ENCODE measurements at places on chromosomes 13 and 19. TPM values are rescaled to one million over a fixed set of nuclear protein-coding genes. Genes with fewer than 3 reads are reported as not detected.

DNA sequence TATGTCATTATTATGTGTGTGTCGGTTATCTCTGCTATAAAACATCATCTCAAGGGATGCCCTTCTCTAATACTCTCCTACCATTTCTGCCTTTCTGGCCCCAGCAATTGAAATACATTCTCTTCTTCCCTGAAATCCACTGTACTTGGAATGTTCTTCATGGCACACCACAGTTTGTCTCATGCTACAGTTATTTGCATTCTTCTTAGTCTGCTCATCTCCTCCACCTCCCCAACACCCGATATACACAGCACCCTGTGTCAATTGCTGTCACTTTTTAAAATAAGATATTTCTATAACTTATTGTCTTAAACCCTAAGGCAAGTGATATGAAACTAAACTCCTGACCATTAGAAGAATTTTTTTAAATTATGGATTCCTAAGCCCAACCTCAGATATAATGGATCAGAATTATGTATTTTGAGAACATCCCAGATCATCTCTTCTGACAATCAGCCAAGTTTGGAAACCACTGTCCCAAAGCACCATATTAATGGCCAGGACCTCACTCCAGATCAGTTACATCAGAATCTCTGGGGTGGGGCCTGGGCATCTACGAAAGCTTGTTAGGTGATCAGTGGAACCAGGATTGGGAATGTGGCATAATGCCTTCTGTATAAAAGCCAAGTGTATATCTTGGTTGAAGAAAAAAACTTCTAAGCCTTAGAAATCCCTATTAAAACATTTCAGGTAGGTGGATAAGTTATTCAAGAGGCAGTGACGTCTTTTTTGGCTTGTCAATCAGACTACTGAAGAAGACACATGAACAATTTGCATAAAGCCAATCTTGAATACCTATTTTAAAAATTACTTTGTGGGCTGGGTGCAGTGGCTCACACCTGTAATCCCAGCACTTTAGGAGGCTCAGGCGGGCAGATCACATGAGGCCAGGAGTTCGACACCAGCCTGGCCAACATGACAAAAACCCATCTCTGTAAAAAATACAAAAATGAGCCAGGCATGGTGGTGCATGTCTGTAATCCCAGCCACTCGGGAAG is 30.0 kb upstream of the KBTBD7 start:
- H3K4me1 ChIP-seq: no peaks in the 10 kb centered on the region
- H3K27ac ChIP-seq: no peak overlapping the region
- H3K4me3 ChIP-seq: no peak overlapping the region
- H3K27me3 ChIP-seq: no peaks in the 10 kb centered on the region

DNA sequence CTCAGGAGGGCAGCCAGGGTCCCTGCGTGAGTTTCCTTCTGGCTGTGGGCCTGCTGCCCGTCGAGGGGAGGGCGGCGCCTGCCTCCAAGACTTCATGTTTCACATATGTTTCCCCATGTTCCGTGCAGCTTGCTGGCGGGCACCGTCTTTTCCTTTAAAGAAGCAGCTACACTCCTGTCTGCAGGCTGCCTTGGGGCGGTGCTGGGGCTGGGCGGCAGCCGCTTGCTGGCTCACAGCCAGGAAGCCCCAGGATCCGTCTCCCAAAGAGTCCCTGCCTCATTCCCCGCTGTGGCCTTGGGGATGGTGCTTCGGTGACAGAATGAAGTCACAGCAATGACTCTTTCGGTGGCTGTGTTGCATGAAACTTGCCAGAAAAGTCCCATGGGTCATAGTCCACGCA is 24.9 kb downstream of the PIAS4 start:
- H3K4me3 ChIP-seq: no peak overlapping the region
- no peaks in the 10 kb centered on the region for H3K4me1 ChIP-seq
- no peak for DNase-seq
- H3K27ac ChIP-seq: no peak overlapping the region

- no peak overlapping the region for H3K27ac ChIP-seq
- H3K27me3 ChIP-seq: no peaks in the 10 kb centered on the region
- DNase-seq: no peak
- peaks cover 3% of the 10 kb centered on the region for H3K4me1 ChIP-seq
- H3K4me3 ChIP-seq: no peak overlapping the region
Measured at GRCh38 chr13:40697711-40698110, 31.3 kb upstream of the FOXO1 start.

GRCh38 chr19:51472607-51473006 is 5.7 kb upstream of the CEACAM18 start:
- no peak for DNase-seq
- H3K36me3 ChIP-seq: no peaks in the 10 kb centered on the region
- H3K27me3 ChIP-seq: peaks cover 82% of the 10 kb centered on the region
- H3K4me1 ChIP-seq: no peaks in the 10 kb centered on the region

The PTH2 gene
- total RNA-seq: not detected

DNA sequence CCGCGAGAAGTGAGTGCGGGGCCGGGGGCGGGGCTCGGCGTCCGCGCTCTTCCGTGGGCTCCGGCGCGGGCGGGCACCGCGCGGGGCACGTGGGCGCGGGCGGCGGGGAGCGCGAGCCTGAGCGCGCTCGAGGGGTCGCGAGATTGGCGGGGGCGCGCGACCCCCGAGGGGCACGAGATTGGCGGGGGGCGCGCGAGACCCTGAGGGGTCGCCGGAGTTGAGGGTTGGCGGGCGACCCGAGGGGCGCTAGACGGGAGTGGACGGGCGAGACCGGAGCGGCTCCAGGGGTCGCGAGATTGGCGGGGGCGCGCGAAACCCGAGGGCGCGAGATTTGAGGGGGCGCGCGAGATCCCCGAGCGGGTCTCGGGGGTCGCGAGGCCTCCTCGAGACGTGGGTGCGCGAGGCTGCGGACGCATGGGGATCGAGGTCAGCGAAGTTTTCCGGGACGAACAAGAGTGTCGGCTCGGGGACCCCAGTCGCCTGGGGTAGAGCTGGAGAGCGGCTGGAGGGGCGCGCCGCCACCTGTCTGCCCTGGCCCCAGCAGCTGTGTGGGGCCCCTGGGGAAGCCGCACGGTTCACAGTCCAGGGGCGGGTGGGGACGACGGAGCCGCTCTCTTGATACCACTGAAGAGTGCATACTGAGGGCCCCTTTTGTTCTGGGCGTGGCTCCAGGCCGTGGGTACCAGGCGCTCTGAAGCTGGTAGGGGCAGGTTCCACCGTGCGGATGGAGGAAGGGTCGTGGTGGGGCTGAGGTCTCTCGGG is 682 bp downstream of the SSBP4 start:
- H3K4me1 ChIP-seq: peaks cover 43% of the 10 kb centered on the region
- H3K4me3 ChIP-seq: peak overlapping the region; percentile 89
- DNase-seq: no peak
- H3K27ac ChIP-seq: no peak overlapping the region
- peaks cover 34% of the 10 kb centered on the region for H3K27me3 ChIP-seq
- no peaks in the 10 kb centered on the region for H3K36me3 ChIP-seq

The COL5A3 gene
- 0.86 TPM for total RNA-seq

DNA sequence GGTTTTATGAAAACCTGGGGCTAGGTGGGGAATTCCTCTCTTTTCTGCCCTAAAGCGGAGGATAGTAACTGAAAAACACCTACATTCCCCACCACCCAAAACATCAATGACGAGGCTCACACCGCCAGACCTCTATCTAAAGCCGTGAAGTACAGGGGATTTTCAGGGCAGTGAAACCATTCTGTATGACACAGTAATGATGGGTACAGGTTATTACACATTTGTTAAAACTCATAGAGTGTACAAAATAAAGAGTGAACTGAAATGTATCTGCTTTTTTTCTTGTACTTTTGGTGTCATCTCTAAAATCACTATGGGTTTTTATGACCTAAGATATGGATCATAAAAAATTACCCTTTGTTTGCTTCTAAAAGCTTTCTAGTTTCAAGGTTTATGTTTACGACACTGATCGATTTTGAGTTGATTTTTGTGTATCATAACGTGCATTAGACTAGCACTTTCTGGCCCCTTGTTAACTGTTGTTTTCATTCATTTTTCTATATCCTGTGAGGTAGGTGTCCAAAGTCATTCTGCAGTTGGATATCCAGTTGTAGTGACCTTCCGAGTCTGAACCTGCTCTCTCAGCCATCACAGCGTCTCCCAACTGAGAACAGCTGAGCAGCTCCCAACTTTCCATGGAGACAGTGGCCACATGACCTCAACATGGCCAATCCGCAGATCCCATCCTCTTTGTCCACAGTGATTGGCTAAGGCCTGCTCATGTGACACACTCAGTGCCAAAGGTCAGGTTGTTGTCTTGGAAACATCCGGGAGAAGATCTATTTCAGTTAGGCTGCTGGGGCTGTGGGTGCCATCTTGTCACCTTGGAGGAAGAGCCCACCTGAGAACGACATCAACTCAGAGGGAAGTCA is 10.3 kb downstream of the MBD3L2B start:
- no peaks in the 10 kb centered on the region for H3K4me1 ChIP-seq
- DNase-seq: no peak
- H3K27me3 ChIP-seq: peaks cover 13% of the 10 kb centered on the region
- H3K27ac ChIP-seq: no peak overlapping the region
- H3K36me3 ChIP-seq: no peaks in the 10 kb centered on the region
- no peak overlapping the region for H3K4me3 ChIP-seq

The HIF3A gene
- total RNA-seq: 7.6 TPM

The CXCL17 gene
- total RNA-seq: not detected

DNA sequence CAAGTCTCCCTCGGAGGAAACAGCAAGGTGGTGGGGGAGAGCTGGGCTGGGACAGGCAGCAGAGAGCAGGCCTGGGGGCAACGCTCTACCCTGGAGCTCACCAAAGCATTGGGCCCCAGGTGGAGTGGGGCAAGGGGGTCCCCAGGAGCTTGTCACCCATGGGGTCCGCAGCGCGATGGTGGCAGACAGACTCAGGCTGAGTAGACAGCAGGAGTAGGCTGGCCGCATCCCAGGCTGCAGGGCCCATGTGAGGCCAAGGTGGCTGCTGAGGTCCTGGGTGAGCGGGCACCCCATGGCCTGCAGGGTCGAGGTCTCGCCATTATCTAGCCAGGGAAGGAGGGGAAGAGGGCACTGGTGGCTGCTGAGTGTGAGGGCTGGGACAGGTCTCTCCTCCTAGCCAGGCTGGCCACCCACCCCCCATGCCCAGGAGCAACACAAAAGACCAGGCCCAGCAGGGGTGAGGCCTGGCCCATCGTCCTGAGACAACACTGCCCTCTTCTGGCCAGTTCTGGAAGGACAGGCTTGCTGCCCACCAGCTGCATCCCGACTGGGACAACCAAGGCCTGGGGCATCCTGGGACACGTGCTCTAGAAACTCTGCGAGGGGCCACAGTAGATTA is 33.1 kb downstream of the CEBPG start:
- no peak overlapping the region for H3K27ac ChIP-seq
- no peaks in the 10 kb centered on the region for H3K36me3 ChIP-seq
- no peaks in the 10 kb centered on the region for H3K4me1 ChIP-seq
- H3K4me3 ChIP-seq: no peak overlapping the region

- peaks cover 12% of the 10 kb centered on the region for H3K36me3 ChIP-seq
- H3K27me3 ChIP-seq: no peaks in the 10 kb centered on the region
- no peak overlapping the region for H3K4me3 ChIP-seq
- peaks cover 4% of the 10 kb centered on the region for H3K4me1 ChIP-seq
Measured at GRCh38 chr19:45275370-45275971, 24.4 kb downstream of the MARK4 start.

DNA sequence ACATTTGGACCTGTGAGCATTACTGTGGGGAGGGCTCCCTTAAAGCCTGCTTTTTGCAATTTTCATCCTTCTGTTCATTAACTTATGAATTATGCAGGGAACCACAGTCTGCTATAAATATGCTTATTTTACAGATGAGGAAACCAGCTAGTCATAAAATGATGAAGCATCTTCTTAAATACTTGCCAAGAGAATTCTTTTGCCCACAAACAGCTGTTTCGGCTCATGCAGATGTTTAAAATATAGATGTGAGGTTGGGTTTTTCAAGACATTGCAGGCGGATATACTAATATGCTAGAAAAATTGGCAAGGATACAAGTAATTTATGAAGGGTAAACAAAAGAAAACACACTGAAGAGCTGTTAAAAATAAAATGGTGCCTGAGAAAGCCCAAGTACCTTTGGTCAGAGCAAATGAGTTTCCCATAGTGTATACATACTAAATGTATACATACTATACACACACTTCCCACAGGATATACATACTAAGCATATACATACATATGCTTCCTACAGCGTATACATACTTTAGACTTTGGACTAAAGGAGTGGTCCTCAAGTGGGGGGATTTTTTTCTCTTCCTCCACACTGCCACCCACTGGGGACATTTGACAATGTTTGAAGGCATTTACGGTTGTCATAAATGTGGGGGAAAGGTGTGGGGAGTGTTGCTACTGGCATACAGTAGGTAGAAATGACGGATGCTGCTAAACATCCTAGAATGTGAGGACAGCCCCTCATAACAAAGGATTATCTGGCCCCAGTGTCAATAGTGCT is 164.9 kb upstream of the CSNK1A1L start:
- no peak overlapping the region for H3K27ac ChIP-seq
- DNase-seq: no peak
- H3K4me1 ChIP-seq: no peaks in the 10 kb centered on the region

GRCh38 chr13:36999054-36999714 is at the start of gene ALG5:
ALG5 (minus strand) TSS chr13:36999340; CDS start chr13:36999300, 40 bp downstream.
- peaks cover 44% of the 10 kb centered on the region for H3K4me1 ChIP-seq
- H3K27me3 ChIP-seq: peaks cover 4% of the 10 kb centered on the region
- peak within 1 kb of the TSS; percentile 99 for H3K4me3 ChIP-seq
- peak within 1 kb of the TSS; percentile 100 for H3K27ac ChIP-seq

DNA sequence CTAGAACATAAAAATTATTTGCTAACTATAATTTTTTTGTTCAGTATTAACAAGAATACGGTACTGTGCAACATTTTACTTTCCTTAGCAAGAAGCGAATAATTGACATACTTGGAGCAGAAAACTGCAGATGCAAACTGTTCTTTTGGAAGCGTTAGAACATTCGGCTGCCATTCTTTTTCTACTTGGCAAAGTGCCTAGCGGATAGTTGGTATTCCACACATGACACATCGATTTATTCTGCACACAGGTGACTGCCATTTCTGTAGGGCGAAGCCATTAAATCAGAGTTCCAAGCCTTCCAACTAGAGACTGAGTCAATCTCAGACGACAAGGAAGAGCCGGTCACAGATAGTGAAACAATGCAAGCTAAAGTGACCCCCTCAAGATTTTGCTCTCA is 117.4 kb downstream of the TRPC4 start:
- H3K36me3 ChIP-seq: no peaks in the 10 kb centered on the region
- H3K27ac ChIP-seq: no peak overlapping the region
- no peak overlapping the region for H3K4me3 ChIP-seq

The PRTN3 gene
- total RNA-seq: not detected

The ZNF177 gene
- 8.0 TPM for total RNA-seq
